ENCODE measurements at places on chromosomes 1 and 21.

DNA sequence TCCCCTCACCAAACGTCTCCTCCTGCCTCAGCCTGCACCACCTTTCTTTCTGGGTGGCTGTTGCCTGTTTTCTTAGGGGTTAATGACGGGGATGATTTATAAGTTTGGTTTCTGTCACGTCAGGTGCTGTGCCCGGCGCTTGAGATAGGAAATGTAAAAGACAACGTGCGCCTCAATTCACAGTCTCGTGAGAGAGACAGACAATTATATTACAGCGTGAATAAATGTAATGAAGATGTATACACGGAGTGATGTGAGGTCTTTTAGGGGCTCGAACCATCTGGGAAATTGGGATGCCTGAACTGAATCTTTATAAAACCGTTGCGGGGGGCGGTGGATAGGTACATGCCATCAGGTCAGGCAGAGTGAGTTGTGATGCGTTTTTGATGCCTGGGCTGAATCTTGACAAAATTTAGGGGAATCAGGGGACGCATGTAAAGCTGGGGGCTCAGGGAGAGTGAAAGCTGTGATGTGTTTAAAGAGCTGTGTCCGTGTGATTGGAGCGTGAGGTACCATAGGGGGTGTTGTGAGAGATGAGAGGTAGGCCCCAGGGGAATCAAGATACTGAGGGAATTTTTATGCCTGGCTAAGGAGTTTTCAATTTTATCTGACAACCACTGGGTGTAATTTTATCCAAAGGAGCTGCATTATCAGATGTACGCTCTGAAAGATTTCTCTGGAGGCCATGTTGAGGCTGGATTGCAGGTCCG, 831 bp downstream of the TIPRL start:
- peak; percentile 50 for DNase-seq

- peak; percentile 78 for DNase-seq
Observed at GRCh38 chr1:200670242-200671118, 773 bp upstream of the DDX59 start.

DNA sequence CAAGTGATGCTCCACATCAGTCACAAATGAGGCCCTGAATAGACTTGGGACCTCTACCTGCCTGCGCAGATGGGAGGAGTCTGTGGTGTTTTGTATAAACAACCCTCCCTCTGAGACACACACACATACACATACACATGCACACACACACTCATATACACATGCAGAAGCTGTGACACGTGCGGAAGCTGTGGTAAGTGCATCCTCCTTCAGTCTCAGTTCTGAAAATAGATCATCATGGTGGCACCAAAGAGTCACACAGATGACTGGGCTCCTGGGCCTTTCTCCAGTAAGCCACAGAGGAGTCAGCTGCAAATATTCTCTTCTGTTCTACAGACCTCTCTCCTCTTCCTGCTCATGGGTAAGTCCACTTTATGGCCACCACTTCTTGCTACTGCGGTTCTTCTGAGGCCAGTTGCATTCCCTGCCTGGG, at the start of gene LY9:
LY9 (plus strand) TSS at position 224 of the 433 bp plus-strand sequence; CDS start at position 238, 14 bp downstream.
- peak; percentile 91 for DNase-seq

DNA sequence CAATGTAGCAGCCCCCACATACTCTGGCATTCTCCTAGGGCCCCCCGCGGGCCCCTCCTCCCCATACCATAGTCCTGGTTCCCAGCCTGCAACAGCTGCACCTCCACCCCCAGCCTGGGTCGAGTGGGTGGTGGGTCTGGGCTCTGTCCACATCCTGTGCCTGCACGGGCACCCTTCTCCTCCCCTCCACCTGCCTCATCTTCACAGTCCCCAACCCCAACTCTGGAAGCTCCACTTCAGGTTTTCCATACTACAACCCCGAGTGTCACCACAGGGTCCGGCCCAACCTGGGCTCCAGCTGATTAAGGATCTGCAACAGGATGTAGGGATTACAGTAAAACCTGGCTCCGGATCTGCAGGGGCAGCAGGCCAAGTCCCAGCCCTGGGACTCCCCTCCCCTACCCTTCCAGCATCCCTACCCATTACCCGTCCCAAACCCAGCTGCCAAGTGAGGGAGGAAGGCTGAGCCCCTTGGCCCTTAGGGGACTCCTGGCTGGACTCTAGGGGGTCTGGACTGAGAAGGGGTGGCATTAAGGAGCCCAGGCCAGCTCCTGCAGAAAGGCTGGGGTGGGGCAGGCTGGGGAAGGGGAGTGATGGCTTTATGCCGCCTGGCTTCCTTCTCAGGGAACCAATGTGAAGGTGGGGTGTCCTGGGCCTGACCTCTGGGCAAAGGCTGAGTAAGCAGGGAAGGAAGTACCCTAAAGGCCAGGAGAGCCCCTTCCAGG, 116.8 kb downstream of the CASZ1 start:
- peak; percentile 43 for DNase-seq

- no peak for DNase-seq
Observed at GRCh38 chr1:87872189-87872588, 543.5 kb downstream of the LMO4 start.

- DNase-seq, result peak; percentile 67
Observed at GRCh38 chr1:101238681-101239094, 1.9 kb downstream of the S1PR1 start.

DNA sequence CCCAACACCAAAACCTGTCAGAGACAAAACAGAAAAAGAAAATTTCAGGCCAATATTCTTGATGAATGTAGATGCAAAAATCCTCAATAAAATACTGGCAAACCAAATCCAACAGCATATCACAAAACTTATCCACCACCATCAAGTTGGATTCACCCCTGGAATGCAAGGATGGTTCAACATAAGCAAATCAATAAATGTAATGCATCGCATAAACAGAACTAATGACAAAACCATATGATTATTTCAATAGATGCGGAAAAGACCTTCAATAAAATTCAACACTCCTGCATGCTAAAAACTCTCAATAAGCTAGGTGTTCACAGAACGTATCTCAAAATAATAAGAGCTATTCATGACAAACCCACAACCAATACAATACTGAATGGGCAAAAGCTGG, 3.8 kb upstream of the OR2L5 start:
- no peak for DNase-seq

DNA sequence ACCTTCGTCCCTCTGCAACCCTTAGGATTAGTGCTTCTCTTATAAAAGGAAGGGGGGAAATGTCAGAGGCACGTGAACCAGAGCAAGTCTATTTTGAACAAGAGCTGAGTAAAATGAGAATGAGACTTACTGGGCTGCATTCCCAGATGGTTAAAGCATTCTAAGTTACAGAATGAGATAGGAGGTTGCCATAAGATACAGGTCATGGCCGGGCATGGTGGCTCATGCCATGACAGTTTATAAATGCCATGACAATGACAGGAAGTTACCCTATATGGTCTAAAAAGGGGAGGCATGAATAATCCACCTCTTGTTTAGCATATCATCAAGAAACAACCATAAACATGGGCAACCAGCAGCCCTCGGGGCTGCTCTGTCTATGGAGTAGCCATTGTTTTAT, 2.5 kb upstream of the AQP10 start:
- DNase-seq, result no peak

GRCh38 chr1:187032982-187033692, 204.4 kb downstream of the PLA2G4A start:
- DNase-seq, result no peak

DNA sequence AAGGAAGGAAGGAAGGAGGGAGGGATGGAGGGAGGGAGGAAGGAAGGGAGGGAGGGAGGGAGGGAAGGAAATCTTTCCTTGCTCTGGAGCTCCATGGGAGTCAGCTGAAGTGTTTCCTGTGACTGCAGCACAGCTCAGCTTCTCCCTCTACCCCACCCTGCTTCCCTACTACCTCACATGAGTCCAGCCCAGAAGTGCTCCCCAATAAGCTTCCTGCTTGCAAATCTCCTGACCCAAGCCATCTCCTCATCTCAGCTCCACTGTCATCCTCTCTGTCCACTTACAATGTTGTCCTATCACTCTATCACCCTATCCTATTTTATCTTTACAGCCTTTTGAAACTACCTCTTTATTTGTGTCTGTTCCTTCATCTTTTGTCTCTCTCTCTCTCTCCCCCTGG, 52.9 kb upstream of the SSBP3 start:
- no peak for DNase-seq

DNA sequence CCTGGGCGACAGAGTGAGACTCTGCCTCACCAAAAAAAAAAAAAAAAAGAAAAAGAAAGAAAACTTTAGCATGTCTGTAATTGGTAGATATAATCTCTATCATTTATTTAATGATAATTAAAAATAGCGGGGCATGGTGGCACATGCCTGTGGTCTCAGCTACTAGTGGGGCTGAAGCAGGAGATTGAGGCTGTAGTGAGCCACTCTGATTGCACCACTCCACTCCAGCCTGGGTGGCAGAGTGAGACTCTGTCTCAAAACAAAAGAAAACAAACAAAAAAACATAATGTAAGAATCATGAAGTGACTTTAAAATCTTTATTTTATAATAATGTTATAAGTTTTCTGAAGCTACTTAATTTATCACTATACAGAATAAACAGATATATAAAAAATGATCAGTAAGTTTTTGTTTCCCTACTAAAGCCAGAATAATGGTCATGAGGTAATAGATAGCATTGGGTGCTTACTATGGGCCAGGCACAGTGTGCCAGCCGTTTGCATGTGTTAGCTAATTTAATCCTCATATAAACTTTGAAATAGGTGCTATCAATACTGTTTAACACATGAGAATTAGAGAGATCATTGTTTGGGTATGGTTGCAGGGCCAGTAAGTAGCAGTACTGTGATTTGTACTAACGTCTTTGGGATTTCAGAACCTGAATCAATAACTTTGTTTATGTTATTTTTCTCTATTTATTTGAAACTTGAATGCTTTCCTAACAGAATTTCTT, 23.8 kb downstream of the CLIC4 start:
- DNase-seq, result no peak

Data from Kasumi-1 (cell line).